ENCODE measurements at places on chromosomes 4 and X. TPM values are rescaled to one million over a fixed set of nuclear protein-coding genes. Genes with fewer than 3 reads are reported as not detected.

DNA sequence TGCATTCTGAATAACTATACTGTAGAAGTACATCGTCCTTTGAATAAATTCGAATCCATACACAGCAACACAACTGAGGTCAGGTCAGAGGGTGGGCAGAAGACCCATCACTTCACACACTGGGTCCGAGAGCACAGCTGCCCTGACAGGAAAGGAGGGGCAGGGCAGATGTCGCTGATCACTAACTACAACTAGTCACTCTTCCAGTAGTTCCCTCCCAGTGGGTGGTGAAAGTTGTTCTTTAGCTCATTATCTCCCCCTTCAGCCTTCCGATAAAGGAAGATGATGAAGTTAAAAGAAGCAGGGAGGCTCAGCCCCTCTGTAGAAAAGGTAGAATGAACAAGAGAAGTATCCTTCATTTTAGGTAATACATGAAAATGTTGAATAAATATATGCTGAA is 278.9 kb downstream of the INPP4B start:
- DNase-seq: peak; percentile 8

DNA sequence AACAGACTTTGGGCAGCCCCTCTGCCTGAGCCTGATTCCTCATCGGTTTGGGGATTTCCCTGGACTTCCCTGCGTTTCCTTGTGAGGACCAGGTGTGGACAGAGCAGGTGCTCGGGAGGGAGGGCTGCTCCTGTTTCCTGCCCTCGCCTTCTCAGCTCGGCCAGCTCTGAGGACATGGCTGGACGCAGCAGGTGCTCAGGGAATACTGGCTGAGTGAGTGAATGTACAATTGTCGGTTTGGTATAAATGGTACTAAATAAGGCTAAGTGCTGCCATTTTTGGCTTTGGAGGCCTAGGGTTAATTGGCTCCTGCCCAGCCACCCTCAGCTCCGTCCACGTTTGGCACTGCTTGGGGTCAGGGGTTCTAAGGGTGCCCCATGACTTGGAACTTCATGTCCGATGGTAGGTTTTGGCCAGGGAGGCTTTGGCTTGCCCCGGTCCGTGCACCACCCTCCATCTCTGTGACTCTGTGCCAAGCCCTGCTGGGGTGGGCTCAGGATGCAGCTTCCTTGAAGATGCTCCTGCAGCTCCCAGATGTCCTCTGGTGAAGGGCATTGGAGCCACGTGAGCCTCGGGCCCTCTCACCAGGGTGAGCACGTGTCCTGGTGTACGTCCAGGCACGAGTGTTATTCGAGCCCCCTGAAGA is 45.0 kb upstream of the NKX1-1 start:
- DNase-seq: no peak

GRCh38 chr4:141350122-141350905 is 129.6 kb downstream of the ZNF330 start:
- no peak for DNase-seq

DNA sequence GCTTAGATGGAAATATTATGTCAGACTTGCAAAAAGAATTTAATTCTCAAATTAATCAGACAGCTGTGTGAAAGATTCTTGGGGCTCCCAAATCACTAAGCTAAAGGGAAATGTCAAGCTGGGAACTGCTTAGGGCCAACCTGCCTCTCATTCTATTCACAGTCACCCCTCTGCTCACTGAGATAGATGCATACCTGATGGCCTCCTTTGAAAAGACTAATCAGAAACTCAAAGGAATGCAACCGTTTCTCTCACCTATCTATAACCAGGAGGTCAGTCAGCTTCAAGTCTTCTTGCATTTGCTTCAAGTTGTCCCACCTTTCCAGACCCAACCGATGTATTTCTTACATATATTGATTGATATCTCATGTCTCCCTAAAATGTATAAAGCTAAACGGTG is 882.7 kb downstream of the CENPC start:
- no peak for DNase-seq

- DNase-seq: peak; percentile 26
These were observed 63.8 kb downstream of the CORIN start for GRCh38 chr4:47774079-47774478.

- DNase-seq: no peak
These were observed 20.1 kb upstream of the ADRA2C start for GRCh38 chr4:3745886-3746656.

- DNase-seq: no peak
These were observed 298.9 kb downstream of the PDGFC start for GRCh38 chr4:156672492-156673305.

GRCh38 chrX:14798805-14799397 is 74.0 kb downstream of the FANCB start:
- DNase-seq: no peak

DNA sequence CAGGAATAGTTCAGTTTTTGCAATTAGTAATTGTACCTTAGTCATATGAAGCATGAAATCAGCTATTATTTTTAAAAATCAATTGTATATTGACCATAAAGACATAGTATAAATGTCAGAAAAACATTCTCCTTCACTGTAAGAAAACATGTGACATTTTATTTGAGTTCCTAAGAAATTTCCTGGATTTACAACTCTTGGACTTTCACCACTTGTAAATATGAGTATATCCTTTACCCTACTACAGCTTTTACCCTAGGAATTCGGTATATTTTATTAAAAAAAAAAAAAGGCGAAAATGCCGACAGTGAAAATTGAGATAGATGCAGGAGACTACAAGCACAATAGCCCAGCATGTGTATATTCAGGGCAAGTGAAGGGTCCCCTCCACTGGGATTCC is 14.9 kb downstream of the ADH1A start:
- no peak for DNase-seq

- DNase-seq: no peak
These were observed 174.4 kb downstream of the RAB28 start for GRCh38 chr4:13309751-13310150.

- DNase-seq: peak; percentile 10
These were observed 134.9 kb downstream of the CORIN start for GRCh38 chr4:47703008-47703407.

DNA sequence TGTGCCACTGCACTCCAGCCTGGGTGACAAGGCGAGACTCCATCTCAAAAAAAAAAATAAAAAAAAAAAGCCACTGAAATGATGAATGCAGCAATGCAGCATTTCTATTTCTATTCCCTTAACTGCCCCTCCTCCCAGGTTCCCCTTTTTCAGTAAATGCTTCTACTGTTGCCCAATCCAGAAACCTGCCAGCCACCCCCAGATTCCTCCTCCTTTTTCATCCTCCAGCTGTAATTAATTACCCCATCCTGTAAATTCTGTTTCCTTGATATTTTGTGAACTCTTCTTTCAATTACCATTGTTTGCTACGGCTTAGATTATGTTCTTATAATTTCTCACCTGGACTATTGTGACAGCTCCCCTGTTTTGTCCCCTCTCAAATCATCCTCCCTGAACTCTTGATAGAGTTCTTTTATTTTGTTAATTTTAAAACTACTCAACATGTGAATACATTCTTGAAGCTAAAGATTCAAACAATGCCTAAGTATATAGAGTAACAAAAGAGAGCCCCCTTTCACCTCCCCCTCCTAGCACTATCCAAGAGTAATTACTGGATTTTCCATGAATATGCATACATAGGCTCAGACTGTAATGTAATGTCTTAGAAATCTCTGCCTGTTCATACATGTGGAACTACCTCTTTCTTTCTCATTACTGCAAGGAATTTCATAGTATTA is 140.6 kb upstream of the GPC4 start:
- DNase-seq: peak; percentile 60

DNA sequence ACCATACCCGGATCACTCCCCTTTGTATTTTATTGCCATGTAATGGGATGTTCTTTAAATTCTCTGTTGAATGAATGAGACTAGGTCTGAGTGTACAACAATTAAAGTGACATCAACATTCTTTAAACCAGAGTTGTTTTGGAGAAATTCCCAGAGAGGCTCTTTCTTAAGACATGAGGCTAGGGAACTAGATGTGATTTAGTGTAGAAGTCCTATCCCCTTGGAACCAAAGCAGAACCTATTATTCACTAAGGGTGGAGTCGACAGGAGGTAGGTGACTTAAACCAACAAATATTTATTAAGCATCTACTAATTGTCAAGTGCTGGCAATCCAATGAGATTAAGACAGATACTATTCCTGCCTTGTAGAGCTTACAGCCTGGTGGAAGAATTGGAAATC is 1.7 kb downstream of the EIF1AX start:
- no peak for DNase-seq

- peak; percentile 45 for DNase-seq
These were observed 639.9 kb downstream of the SPOCK3 start for GRCh38 chr4:166594326-166594946.

DNA sequence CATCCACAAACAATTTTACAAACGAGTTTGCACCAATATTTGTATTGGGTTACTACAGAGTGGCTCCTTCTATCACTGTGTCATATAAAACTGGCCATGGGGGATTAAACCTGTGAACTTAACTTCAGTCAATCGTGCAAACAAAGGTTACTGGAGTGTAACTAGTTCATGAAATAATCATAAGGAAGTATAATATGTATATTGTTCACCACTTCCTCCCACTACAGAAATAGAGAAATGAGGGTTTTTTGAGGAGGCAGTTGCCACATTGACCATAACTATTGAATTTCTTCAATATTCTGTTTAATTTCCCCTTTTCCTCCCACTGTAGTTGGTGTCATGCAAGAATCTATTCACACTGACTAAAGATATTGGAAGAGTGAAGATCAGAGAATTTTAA is at the start of gene GPR82:
Gene GPR82 (plus strand): TSS at position 356 of the 400 bp plus-strand sequence. CDS start 2,846 bp downstream, outside the sequence.
- no peak for DNase-seq

DNA sequence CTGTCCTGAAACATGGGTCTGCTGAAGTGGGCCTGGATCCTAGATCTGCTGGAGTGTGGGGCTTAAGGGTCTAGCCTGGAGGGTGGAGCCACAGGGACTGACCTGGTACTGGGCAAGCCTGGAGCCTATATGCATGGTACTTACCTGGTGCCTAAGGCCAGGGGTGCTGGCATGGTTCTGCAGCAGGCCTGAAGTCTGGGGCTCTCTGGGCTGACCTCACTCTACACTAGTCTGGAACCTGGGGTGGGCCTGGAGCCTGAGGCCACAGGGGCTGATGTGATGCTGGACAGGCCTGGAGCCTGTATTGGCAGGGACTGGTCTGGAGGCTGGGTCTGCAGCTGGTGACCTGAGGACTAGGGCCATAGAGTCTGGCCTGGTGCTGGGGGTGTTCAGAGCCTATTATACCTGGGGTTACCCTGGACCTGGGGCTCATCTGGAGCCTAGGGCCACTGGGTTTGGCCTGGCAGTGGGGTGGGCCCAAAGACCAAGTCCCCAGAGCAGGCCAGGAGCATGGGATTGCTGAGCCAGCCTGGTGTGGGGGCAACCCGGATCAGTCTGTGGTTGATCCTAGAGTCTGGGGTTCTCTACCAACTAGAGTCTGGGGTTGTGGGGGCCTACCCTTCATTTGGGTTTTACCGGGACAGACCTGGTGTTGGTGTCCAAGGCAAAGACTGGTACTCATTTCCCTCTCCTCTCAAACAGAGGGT is 179.6 kb downstream of the SLC4A4 start:
- DNase-seq: no peak

GRCh38 chr4:76706581-76706980 is 191.4 kb downstream of the SOWAHB start:
- DNase-seq: no peak

DNA sequence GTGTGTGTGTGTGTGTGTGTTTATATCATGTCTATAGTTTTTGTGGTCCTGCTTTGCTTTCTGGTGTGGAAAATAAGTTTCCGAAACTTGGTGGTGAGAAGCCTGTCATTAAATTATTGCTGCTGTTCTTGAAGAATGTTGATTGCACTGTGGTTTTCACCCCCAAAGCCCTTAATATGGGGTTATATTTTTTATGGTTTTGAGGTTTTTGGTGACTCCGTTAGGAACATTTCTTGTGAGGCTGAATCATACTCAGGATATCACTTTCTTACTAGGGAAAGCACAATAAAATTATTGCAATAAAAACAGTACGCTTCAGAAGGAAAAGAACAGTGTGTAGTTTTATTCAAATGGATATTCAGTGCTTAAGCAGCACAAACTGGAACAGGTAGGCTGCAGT is 539.1 kb upstream of the MAGEB18 start:
- DNase-seq: no peak

- peak; percentile 2 for DNase-seq
These were observed 92.6 kb downstream of the NXF2 start for GRCh38 chrX:102339312-102340298.

DNA sequence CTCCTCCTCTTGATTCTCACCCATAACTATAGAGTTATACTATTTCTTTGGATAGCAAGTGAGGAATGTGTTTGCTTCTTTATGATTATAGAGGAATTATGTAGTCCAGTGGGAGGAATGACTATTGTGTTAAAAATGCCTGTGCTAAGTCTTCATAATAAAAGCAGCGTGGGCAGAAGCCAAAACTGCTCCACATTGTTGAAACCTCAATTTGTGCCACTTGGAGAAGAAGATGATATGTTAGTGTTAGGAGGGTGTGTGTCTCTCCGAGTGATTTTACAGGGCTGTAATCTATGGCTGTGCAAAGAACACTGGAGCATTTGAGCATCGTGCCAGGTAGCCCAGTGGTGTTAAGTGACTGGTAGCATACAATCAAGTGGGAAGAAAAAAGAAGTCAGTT is 74.3 kb downstream of the FRAS1 start:
- no peak for DNase-seq

The ETNPPL gene
- 2.3 TPM for total RNA-seq

The PTCHD1 gene
- total RNA-seq: 4.3 TPM

The NUDT10 gene
- 31.7 TPM for total RNA-seq

The CTAG1A gene
- not detected for total RNA-seq

The ZNF630 gene
- total RNA-seq: 1.4 TPM

The FAM184B gene
- not detected for total RNA-seq

The COL4A5 gene
- 56.6 TPM for total RNA-seq

The XPNPEP2 gene
- total RNA-seq: 0.10 TPM

The PLXNA3 gene
- 2.3 TPM for total RNA-seq

The SYTL5 gene
- total RNA-seq: 0.11 TPM

All from H7 (cell line).